ENCODE measurements at places on chromosomes 5 and 9.

GRCh38 chr9:130535818-130536521 is 43.4 kb upstream of the FUBP3 start:
- no peak for DNase-seq

DNA sequence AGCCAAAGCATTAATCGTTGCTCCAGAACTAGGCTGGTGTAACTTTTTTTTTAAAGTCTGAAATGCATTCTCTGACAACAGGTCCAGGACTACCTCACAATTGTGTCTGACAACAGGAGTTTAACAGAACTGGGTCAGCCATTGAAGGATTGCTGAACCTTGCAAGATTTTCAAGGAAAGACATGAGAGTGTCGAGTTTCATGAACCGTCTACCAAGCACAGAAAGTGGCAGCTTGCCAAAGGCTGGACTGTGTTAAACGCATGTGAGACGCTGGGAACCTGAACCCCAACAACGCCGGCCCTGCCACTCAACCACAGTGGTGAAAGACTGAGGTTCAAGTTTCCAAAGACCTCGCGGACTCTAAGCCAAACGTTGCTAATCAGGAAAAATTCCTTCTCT is 79.1 kb downstream of the LHFPL2 start:
- peak; percentile 79 for DNase-seq

DNA sequence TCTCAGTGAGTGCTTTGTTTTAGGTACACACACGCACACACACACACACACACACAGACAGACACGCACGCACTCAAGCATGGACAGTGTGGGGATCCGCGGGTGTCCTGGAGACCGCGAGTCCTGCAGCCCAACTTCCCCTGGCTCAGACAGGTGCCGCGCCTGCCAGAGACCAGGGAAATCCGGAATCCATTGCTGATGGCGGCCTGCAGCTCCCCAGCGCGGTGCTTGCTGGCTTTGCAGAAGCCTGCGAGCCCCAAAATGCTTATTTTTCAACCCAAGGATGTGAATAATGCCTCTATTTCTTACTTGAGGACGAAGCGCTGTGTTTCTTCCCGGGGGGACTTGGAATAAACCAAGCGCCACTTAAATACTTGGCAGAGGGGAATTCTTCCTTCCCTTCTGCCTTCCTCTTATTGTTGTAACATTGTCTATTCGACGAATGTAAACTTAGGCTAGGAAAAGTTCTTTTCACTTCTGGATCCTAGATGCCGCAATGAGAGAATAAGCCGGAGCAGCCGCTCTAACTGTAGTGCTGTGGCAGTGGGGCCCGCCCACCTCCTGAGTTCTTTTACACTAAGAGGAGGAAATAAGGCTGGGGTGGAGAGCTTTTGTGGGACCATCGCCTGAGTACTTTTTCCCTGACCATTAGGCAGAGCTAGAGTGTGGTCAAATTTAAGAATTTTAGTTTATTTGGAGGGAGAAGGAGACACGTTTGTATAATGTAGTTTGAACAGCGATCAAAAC is 802 bp downstream of the ITGA2 start:
- DNase-seq: peak; percentile 38

GRCh38 chr5:90557391-90557790 is 1.2 kb upstream of the ADGRV1 start:
- no peak for DNase-seq

DNA sequence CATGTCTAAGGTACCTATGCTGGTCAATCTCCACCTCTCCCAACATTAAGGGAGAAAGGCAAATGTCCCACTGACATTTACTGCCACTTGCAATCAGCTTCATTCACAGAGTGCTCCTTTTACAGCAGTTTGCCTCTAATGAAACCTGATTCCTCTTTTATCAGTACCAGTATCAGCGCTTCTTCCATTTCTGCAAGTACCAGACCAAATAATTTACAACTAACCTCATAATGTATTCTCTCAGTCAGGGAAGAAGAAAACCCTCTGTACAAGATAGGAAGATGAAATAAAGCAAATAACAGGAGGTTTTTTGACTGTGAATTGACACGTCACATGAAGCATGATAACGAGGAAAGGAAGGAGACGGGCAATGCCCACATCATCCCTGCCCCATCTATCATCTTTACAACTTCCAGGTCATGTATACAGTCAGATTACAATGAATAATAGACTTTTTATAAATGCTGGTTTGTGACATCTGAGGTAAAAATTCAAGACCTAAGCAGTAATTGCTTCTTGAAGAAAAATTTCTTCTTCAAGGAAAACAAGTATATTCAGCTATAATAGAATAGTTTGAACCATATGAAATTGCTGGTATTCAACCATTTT is 21.9 kb downstream of the ABITRAM start:
- no peak for DNase-seq

GRCh38 chr9:117612317-117612716 is 91.9 kb upstream of the TLR4 start:
- DNase-seq: no peak

DNA sequence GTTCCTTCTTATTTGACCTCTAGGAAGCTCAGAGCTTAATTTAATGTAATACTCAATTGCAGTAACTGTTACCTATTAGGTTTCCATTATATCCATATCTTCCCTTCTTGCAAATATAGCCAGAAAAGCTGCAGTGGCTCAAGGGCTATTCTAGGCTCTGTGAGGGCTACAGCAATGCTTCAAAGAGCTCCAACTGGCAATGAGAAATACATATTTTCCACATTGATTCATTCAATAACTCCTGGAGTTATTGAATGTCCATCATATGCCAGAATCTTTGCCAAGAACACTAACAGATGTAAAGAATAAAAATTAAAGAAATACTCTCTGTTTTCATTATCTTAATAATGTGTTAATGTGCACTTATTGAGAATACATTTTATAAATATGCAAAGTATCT is 396.9 kb upstream of the PAPPA start:
- DNase-seq: no peak

- peak; percentile 94 for DNase-seq
Measured at GRCh38 chr5:16461782-16462181, 3.8 kb downstream of the ZNF622 start.

DNA sequence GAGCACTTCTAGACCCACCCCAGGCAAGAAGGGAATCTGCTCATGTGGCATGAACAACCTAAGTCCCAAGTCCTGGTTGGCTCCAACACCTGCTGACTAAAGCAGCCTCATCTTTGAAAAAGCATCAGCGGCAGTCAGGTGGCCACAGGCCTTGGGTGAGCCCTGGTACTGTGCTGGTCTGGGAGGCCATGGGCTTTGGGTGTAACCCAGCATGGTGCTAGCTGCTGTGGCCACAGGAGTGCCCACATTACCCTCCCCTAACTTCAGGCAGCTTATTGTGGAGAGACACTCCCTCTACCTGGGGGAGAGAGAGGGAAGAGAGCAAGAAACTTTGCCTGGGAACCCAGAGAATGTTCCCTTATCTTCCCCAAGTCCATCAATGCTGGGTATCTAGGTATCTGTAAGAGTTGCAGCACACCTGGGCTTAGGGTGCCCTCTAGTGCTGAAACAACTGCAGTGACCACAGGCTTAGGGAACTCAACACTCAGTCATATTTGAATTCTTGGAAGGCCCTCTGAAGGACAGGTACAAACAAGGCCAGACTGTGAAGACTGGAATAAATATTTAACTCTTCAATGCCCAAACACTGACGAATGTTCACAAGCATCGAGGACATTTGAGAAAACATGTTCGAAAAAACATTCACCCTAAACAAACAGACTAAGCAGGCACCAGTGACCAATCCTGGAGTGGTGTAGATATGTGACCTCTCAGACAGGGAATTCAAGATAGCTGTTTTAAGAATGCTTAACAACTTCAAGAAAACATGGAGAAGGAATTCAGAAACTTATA is 69.9 kb upstream of the OR2K2 start:
- peak; percentile 35 for DNase-seq

- DNase-seq: no peak
Measured at GRCh38 chr5:76082772-76083554, at the start of gene SV2C. TSS of gene SV2C (plus strand) at chr5:76083383. CDS start at chr5:76131751, 48,368 bp downstream.

DNA sequence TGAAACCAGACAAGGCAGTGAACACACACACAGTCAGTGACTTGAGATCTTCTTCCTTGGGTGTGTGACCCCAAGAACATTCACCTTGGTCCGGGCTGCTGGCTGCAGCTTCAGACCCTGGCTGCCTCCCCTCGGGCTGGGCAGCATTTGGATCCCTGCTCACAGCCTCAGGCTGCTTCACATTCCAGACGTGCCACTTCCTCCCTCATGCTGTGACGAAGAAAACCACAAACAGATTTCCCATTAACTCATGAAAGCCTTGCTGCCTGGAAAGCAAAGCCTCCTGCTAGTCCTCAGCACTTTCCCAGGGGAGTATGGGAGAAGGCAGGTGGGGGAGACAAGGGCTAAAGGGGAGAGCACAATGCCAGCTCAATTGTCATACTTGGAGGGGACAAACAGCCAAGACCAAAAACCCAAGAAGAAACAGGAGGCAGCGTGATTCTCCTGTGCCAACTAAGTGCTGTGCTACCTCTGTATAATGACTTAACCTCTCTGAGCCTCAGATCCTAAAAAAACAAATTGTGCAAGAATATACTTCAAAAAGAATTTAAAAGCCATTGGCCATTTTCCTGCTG is 594.6 kb upstream of the BRINP1 start:
- DNase-seq: peak; percentile 98

DNA sequence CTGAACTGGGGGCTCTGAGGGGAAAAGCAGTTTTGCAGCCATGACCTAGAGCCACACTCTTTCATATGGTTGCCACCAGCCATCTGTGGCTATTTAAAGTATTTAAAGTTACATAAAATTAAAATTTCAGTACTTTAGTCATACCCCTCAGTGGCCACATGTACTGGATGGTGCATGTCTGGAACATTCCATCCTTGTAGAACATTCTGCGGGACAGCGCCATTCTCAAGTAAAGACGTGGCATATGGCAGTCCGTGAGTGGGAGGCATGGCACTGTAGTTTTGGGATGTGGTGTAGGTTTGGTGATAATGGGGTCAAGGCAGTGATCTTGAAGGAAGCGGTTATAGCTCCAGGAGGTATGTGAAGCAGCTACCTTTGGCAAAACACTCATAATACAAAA is 61.4 kb upstream of the NFIL3 start:
- DNase-seq: no peak

- no peak for DNase-seq
Measured at GRCh38 chr5:112973904-112974303, 2.7 kb upstream of the DCP2 start.

GRCh38 chr5:16736158-16736995 is 119.6 kb upstream of the RETREG1 start:
- DNase-seq: peak; percentile 79

DNA sequence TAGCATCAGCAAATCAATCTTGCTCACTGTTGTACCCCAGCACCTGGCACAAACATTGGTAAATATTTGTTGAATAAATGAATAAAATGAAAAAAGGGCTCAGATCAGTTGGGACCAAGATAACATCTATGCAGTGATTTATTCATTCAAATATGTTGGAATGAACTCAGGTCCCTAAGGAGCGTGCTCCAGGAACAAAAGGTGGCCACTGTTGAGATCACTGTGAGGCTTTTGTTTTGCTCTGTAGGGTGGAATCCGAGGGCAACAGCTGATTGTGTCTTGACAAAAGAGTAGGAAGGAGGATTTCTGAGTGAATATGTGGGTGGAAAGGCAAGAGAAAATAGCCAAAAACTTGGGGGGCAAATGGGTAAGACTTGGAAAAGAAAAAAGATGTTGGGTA is 89.7 kb downstream of the PPP2R2B start:
- DNase-seq: no peak

GRCh38 chr9:110521206-110521605 is 58.3 kb downstream of the SVEP1 start:
- DNase-seq: no peak

GRCh38 chr5:169301386-169301934 is 521 bp upstream of the SLIT3 start:
- DNase-seq: no peak

DNA sequence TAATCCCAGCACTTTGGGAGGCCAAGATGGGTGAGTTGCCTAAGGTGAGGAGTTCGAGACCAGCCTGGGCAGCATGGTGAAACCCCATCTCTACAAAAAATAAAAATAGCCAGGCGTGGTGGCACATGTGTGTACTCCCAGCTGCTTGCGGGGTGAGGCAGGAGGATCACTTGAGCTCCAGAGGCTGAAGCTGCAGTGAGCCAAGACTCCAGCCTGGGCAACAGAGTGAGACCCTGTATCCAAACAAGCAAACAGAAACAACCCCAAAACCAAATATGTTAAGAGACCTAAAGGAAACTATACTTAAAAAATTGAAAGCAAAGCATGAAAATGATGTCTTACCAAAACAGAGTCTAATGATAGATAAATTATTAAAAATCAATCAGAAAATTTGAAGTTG is 12.4 kb downstream of the HNRNPAB start:
- no peak for DNase-seq

DNA sequence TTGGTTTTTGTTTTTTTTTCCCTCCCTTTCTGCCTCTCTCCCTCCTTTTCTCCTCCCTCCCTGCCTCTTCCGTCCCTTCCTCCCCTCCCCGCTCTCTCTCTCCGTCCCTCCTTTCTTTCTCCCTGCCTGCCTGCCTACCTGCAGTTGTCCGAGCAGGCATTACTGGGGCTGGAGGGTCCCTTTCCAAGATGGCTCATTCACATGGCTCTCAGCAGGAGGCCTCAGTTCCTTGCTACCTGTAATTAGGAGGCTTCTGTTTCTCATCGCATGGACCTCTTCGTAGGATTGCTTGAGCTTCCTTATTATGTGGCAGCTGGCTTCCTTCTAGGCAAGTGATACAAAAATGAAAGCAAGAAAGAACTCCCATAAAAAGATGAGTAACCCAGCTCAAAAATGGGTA is 8.0 kb downstream of the RGS3 start:
- no peak for DNase-seq

- no peak for DNase-seq
Measured at GRCh38 chr9:97529363-97530076, 28.1 kb downstream of the TMOD1 start.

DNA sequence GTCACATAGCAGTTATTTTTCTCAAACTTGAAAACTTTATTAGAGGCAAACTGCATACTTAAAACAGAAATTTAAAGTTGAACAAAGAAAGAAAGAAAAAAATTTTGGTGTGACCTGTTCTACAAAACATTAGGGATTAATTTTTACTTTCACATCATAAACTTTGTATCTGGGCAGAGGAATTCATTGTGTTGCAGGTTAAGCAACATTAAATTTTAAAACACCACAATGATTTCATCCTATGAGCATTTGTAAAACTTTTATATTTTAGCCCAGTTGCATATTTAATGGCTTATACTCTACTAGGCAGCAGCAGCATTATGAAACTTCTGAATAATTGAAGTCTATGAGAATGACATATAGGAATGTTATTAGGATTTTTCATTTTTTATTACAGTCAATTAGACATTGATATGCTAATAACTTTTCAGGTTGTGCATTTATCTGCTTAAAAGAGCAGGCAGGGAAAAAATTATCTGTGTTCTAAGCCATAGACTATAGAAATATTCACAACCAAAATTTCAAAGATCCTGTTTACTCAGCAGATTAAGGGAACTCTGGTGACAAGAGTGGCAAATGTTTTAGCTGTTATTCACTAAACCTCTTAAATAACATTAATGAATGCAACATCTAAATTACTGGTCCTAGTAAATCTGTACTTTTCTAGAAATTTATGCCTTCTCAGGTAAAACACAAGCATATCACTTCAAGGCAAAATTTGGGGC is 1088.5 kb upstream of the CDH6 start:
- no peak for DNase-seq
